Globus pallidus (tissue), 1 donor: ENCODE measurements at places on chromosomes 3 and 15.

GRCh38 chr3:150414959-150415358 is 6.9 kb downstream of the TSC22D2 start:
- no peak for DNase-seq

- DNase-seq, result no peak
Measured at GRCh38 chr3:98388147-98388546, 2.3 kb upstream of the OR5K3 start.

GRCh38 chr15:47577461-47577860 is 139.8 kb upstream of the SEMA6D start:
- DNase-seq, result no peak

DNA sequence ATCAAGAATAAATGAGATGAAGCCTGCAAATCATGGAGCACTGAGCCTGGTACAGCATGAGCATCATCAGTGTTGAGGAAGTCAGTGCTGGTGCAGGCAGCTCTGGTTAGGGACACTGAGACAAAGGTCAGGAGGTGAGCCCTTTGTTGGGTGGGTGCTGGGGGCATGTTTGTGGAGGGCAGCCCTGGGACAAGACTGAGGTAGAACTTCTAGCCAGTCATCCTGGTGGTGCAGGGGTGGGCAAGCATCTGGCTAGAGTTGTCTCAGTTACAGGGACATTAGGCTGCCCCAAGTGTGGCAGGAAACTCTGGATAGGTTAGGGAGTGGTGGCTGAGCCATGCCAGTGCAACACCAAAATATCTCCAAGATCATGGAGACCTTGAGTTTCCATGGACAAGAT is 27.3 kb downstream of the WNT5A start:
- no peak for DNase-seq

- no peak for DNase-seq
Measured at GRCh38 chr3:124019291-124019690, 27.4 kb upstream of the ROPN1 start.

DNA sequence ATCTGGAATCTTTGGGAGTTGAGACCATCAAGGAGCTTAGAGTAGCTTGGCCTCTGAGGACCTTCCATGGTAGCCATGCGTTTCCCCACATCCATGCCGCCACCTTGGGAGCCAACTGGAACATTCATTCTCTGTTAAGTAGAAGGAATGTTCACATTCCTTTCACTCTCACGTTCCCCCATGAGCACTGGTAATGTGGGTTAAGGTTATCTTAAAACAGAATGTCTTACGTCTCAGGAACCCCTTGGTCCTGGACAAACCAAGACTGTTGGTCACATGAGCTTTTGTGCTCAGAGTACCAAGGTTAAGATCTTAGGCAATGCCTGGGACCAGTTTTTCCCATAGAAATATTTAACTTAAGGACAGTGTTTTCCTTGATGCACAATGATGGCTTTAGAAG is 211.7 kb upstream of the UBE2E1 start:
- no peak for DNase-seq

GRCh38 chr3:23590424-23591273 is 215.1 kb upstream of the UBE2E1 start:
- DNase-seq, result no peak

- no peak for DNase-seq
Measured at GRCh38 chr3:95048564-95048963, 985.7 kb downstream of the NSUN3 start.

- DNase-seq, result no peak
Measured at GRCh38 chr3:170480111-170480510, 61.4 kb downstream of the CLDN11 start.

DNA sequence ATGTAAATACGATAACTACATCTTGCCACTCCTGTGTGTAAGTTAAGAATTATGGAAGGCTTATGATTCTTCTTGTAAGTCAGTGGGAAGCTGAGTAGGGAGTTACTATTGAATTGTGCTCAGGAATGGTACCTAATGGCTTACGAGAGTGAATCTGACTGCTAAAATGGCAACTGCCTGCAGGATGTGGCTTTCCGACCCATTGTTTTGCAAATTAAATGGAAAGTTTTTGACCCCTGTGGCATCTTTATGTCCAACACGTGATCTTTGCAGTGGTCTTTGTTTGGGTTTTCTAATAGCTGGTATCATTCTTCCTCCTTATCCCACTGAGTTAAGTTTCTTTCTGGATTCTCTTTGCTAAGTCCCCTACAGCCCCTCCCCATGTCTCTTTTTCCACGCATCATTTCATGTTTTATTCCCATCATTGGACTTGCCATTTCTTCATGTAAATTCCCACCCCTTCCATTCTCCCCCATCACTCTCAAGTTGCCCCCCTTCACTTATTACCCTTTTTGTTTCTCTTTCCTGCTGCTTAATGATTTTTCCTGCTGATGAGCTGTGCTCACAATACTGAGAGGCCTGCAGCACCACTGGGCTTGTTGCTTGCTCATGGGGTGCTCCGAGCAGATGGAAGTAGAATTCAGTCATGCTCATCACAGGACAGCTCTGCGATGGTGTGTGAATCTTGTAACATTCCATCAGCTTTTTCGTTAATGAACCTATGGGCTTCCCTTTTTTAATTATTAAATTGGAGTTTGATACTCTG is 428.2 kb upstream of the IL12A start:
- no peak for DNase-seq

- no peak for DNase-seq
Measured at GRCh38 chr3:129635656-129636055, 29.2 kb upstream of the PLXND1 start.

- DNase-seq, result no peak
Measured at GRCh38 chr15:93671387-93671943, 559.9 kb upstream of the MCTP2 start.

DNA sequence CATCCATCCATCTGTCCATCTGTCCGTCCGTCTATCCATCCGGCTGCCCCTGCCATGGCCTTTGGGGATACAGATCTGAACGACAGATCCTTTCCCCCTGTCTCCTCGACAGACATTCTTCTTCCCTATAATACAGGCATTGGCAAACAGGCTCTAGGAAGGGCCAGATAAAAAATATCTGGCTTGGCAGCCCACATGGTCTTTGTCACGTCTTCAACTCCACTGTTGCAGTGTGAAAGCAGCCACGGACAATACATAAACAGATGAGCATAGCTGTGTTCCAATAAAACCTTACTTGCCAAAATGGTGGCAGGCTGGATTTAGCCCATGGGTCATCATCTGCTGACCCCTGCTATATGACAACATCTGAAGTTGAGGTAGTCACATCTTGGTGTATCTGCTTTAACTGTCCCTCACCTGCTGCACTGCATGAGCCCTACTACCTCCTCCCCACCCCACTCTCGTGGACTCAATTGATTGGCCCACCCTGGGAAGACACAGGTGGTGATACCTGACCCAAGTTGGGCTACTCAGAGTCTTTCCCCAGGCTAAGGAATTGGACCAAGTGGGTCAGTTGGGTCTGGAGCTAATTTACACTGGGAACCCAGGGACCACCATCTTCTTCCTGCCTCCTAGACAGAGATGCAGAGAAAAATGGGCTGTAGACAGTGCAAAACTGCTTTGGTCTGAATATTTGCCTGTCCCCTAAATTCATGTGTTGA is 128.4 kb upstream of the SMAD3 start:
- DNase-seq, result no peak
